ENCODE measurements at places on chromosomes 3 and 15.

DNA sequence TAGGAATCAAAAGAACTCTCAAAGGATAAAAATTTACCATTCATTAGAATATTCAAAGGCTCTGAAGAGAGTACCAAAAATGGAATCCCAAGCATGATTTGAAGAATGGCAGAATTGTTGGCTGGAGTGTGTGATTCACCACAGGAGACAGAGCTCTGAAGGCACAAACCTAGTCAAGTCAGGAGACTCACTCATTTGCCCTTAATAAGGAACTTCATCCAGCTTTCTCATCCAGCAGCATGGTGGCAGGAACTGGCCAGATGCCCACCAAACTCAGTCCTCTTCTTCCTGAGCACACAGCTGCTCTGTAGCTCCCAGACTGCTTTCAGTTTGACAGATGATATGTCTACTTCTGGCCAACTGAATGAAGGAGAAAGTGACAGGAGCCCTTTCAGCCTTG lies 16.5 kb upstream of the HEG1 start:
- DNase-seq, result no peak
- H3K27ac ChIP-seq, result no peak overlapping the region
- H3K36me3 ChIP-seq, result no peaks in the 10 kb centered on the region
- no peak overlapping the region for H3K4me3 ChIP-seq

DNA sequence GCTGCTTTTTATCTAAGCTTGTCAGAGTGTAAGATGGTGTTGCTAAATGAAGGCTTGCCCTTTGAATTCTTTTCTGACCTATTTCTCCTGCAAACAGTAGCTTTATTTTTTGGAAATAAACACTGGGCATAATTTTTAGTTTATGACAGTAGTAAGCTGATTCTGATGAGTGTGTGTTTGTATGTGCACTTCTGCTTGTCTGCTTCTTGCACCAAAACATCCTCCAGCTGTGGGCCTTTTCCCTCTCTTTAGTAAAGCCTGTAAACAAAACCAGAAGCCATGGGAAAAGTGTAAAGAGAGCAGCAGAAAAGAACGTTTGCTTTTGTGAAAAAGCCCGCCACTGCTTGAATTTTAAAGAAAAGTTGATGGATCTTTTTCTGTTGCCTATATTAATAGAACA lies 136.4 kb upstream of the IL12A start:
- H3K27ac ChIP-seq, result peak overlapping the region; percentile 95
- peaks cover 42% of the 10 kb centered on the region for H3K4me1 ChIP-seq
- H3K4me3 ChIP-seq, result peak overlapping the region; percentile 73
- no peaks in the 10 kb centered on the region for H3K27me3 ChIP-seq
- H3K36me3 ChIP-seq, result no peaks in the 10 kb centered on the region
- DNase-seq, result no peak

DNA sequence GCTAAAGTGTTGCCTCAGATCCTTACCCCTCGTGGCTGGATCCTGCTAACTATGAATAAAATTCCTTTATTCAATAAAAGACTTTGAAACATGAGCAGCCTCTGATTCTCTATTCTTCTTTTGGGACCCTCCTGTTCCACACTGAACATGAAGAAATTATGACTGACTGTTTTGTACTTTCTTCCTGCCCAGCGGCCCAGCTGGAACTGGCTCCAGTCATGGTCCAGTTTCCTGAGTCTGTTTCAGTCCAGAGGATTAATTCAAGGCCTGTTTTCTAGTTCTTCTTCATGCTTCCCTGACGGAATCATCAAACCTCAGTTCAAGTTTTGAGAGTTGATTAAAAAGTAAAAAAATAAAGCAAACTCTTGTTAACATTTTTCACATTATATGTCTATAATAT lies 52.6 kb upstream of the CP start:
- no peak for DNase-seq
- no peak overlapping the region for H3K27ac ChIP-seq
- H3K27me3 ChIP-seq, result no peaks in the 10 kb centered on the region

DNA sequence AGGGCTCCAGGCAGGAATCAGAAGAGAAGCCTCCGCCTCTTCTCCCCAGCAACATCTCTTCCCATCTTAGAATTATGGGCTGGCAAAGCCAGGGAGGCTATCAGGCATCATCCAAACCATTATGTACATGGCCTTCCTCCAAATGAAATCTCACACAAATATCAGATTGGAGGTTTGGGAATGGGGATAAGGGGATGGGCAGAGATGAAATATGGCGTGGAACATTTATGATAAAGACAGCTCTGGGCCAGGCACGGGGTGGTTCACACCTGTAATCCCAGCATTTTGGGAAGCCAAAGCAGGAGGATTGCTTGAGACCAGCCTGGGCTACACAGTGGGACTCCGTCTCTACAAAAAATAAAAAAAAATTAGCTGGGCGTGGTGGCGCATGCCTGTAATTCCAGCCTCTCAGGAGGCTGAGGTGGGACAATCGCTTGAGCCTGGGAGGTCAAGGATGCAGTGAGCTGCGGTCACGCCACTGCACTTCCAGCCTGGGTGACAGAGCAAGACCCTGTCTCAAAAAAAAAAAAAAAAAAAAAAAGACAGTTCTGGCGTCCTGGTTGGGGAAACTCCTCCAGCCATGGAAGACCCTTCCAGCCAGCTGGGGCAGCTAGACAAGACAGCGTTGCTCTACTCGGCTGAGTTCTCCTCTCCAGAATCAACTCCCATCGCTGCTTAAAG lies 36.6 kb downstream of the CPN2 start:
- peaks cover 7% of the 10 kb centered on the region for H3K4me1 ChIP-seq
- peak overlapping the region; percentile 63 for H3K4me3 ChIP-seq
- no peaks in the 10 kb centered on the region for H3K36me3 ChIP-seq
- no peak for DNase-seq

DNA sequence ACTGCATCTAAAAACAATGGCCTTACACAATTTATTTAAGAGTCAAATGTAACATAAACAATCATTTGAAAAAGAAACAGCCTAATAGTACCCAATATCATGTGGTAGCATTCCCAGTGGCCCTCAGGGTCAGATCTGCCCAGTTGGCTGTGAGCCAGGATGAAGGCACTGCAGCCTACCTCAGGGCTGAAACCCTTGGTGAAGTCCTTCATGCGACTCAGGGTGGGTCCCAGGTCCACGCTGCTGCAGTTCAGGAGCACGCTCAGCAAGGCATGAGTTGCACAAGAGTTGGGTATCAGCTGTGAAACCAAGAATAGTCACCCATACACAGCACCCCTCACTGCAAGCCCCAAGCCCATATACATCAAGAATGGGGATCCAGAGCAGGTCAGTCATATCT lies 37.1 kb downstream of the SEMA3G start:
- H3K36me3 ChIP-seq, result peaks cover 61% of the 10 kb centered on the region
- H3K27ac ChIP-seq, result no peak overlapping the region
- peaks cover 29% of the 10 kb centered on the region for H3K4me1 ChIP-seq
- H3K27me3 ChIP-seq, result no peaks in the 10 kb centered on the region
- peak; percentile 51 for DNase-seq
- H3K4me3 ChIP-seq, result no peak overlapping the region

DNA sequence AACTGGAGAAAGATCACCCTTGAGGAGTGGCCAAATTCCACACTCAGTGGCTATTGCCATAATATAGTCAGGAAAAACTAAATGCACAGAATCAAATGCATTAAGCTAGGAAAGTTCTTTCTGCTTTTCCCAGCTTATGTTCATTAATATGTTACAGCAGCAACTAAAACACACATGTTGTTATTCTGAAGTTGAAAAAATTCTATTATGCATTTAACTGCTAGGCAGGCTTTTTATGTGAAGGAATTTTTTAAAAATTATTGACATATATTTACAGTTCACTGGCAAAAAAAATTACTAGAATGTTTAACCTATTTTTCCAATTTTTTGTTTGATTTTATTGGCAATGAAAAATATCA lies 135.2 kb upstream of the IL12A start:
- peaks cover 50% of the 10 kb centered on the region for H3K4me1 ChIP-seq
- H3K27ac ChIP-seq, result peak overlapping the region; percentile 95
- DNase-seq, result no peak
- no peaks in the 10 kb centered on the region for H3K36me3 ChIP-seq
